Activated naive CD4-positive, alpha-beta T cell treated with Interleukin-2 at 50 U/mL for 16 hours (primary cell): ENCODE measurements at places on chromosomes 12 and 14.

DNA sequence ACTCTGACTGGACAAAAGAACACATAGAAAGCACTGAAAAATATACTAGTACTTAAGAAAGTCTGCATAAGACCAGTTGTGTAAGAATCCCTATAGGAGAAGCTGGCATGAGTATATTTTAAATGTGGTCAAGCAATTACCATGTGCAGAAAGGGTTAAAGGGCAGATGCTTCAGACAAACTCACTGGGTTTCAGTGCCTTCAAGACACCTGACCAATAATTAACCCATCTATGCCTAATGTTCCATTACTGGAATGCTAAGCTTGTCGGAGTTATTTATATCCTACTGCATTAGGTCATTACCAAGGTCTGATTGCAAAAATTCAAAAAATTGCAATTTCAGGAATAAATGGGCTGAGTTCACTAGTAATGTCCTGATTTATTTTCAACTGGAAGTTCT is 41.3 kb downstream of the HNRNPC start:
- DNase-seq = no peak

DNA sequence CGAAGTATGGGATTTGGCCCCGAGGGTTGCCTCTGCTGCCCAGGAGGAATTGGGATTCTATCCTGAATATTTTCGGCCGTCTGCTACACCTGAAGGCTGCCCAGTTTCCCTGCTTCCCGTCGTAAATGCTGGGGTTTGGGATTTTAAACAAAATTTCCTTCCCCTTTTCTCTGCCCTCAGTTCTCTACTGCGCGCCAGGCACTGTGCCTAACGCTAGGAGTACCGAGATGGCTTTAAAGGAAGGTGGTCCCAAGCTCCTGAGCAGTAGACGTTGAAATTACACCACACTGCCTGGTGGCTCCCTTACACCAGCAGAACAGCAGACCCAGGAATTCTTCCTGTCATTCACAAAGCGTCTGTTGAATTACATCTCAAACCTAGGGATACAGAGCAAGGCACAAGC is 566 bp upstream of the PRDM4 start:
- DNase-seq = peak; percentile 9

DNA sequence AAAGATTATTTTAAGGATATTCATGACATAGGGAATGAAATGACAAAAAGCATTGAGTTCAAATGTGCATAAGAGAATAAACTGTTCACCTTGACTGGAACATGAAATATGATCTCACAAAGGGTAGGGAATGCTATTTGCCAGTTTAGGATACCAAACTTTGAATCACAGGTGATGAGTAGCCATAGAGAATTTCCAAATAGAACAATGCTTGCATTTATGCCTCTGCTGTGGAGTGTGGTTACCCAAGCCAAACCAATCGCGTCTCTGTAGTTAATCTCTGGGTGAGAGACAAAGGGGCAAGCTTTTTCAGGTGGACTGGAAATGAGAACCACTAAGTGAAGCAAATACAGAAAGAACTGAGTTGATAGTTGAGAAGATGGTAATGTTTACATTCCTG is 371.1 kb upstream of the RPL10L start:
- no peak for DNase-seq

DNA sequence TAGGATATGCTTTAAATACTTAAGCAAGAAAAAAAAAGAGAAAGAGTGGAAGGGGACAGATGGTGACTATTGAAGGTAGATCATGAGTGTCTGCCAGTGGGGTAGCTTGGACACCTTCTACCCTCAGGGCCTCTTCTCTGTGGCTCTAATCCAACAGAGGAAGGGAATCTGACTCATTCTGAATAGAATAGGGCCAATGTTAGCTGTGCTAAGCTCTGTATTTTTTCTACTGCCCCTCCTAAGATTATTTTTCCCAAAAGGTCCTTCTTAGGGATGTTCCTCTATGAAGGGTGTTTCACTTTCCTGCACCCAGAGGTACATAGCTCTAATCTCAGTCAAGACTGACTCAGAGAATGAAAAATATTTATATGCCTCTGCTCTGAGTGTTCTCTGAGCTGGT is 25.6 kb downstream of the UNC79 start:
- no peak for DNase-seq

DNA sequence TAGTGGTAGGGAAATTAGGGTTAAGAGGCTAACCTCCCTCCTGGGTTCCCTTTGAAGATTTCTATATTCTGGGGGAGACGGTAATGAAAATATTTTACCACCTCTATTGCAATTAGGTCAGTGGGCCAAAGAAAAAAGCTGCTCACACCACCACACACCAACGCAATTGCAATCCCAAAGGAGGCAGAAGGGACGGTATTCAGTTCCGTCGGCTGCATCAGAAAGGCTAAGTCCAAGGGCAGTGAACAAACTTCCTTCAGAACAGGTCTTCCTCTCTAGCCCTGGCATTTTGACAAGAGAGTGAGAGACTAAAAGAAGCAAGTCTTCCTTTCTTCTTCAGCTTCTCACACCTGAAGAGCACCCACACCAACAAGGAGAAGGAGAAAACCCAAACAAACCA is 51.2 kb downstream of the OTX2 start:
- no peak for DNase-seq

- DNase-seq = no peak
These were observed 1.6 kb downstream of the MMP14 start for GRCh38 chr14:22837750-22838538.

DNA sequence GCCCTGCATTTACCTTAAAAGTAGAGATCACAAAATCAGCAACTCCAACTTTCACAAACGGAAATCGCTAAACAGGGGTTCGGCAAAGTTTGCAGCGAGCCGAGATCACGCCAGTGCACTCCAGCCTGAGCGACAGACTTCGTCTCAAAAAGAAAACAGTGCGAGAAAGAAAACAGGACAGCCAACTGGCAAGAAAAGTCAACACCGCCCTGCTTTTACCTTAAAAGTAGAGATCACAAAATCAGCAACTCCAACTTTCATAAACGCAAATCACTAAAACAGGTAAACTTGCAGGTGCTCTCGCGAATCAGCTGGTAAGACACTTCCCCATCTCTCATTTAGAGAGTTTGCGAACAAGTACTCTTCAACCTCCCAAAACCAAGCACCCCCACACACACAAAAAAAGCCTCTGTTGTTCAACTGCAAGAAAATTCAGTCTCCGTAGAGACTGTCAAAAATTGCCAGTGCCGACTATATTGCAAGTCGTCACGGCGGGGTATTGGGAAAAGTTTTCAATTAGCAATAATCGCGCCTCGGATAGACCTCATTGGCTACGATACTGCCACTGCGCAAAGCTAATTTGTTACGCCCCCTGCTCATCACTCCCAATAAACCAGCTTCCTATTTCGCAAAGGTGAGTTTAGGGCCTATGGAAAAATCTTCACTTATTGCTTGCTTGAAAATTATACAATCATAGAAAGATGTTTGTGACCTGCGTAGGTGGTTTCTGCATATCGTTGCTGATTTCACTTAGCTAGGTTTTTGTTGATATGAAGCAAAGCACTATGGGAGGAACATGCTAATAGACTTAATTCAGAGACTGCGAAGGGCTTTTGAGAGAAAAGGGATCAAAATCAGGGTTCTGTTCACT is at the start of gene RNU4-1:
Gene RNU4-1 (minus strand): TSS at position 577 of the 871 bp plus-strand sequence.
- peak; percentile 75 for DNase-seq

- DNase-seq = no peak
These were observed 309.6 kb downstream of the TMTC2 start for GRCh38 chr12:82996168-82996812.
